ENCODE measurements at places on chromosomes 7 and 10.

DNA sequence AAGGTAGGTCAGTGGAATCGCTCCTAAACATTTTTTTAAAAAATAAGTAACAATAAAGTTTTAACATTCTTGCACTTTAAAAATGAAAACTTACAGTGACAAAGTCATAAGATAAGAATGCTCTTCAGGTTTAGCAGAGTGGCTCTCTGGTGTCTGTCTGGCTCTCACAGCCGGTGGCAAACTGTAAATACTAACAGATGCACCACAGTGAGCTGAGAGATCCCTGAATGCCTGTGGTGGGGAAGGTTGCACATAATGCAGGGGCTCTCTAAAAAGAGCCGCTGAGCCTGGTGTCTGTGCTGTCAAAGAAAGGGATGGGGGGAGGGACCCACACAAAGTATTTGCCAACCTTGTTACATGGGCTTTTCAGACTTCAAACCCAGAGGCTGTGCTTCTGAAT is 498.3 kb downstream of the CCSER2 start:
- DNase-seq: peak; percentile 7

DNA sequence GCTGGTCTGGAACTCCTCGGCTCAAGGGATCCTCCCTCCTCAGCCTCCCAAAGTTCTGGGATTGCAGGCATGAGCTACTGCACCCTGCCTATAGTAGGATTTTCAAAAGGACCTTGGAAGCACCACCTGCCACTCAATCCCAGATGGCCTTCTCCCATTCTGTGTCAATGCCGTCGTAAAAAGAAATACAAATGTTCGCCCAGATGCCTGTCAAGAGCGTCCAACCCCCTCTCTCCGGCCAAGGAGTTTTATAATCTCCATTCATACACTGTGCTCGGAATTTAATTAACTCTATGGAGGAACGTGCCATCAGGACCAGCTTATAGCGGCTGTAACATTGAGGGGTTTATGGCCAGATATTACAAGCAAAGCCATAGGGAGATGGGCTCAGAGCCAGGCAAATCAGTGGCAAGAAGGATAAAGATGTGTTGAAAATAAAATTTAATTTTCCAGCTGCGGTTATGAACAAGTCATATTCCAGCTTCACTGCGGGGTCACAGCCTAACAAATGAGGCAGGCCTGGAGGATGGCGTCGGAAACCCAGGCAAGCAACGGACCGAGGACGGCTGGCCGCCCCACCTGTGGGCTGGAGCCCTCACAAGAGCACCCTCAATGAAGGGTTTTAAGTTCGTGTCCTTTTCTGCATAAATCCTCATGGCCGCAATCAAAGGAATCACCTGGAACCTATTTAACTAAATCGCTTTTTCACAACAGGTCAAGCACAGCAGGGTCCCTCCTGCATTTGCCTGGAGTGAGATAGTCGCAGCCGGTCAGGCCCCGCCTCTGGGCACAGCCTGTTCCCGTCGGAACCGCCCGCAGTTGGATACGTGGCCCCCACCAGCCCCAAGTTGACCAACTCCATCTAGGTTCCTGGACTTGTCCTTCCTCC is 374.5 kb upstream of the FOXK1 start:
- DNase-seq: peak; percentile 95

DNA sequence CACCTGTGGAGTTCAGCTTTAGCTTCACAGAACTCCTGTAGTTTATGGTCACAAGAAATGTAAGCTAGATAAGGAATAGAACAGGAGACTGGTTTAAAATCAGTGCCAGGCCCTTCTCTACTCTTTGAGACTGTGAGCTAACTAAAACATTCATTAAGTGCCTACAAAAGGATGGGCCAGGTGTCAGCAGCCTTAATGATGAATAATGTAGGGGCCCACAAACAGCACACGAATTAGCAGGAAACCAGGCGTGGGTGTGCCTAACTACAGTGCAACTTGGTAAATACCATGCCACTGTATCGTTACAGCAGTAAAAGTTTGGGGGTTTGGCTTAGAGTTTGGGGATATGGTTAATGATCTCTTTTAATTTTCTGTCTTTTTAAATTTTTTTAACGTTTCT is 6.1 kb upstream of the ABLIM1 start:
- no peak for DNase-seq

DNA sequence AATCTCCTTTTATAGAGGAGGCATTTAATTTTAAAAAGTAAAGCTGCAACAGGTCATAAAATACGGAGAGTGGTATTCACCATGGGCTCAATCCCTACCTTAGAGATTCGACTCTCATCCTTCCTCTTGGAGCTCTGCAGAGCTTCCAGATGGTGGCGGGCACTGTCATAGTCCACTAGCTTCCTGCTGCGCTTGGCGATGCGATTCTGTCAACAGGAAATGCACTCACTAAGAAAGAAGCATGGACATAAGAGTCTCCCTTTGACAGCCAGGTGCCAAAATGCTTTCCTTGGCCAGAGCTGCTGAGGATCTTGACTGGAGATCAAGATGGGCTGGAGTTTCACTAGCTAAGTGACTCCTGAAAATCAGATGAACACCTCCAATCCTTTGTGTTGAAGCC is 154.4 kb downstream of the AMPH start:
- no peak for DNase-seq

DNA sequence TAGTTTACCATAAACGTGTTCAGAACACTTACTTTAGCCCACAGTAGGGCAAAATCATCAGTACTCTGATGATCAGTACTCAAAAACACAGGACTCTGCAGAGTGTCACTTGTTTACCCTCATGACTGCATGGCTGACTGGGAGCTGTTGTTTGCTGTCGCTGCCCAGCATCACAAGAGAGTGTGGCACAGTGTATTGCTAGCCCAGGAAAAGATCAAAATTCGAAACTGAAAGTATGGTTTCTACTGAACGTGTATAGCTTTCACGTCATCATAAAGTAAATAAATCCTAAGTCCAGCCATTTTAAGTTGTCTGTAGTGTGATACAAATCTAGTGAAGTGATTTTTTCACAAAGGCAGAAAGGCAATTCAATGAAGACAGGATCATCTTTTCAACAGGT is 184.6 kb downstream of the RAMP3 start:
- DNase-seq: no peak

DNA sequence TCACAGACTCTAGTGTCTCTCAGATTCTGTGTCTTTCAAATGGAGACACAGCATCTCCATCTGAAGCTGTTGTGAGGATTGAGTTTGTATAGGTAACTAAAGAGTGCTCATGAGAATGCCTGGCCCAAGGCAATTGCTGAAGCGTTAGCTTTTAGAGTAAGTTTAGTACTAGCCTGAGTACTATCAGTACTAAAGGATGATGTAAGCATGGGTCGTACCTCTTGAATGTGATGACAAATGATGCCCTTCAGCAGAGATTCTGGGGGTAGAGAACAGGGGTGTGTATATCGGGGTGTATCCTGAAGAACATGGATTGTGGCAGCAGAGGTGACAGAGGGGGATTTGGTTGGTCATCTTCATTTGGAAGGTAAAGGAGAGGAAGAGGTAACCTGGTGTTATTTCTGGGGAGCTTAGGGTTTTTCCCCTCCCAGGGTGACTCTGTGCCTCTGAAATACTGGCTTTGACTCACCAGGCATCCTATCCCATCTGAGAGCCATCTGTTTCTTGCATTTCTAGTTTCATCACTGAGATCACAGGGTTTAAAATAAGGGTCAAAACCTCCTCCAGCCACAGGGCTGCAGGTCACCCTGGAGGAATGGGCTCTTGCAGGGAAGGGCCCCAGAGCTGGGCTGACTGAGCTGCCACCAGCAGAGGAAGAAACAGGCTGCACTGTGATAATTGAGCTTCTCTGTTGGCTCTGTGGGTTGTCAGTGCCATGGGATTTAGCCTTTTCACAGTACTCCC is 756.0 kb downstream of the KCNMA1 start:
- DNase-seq: no peak

DNA sequence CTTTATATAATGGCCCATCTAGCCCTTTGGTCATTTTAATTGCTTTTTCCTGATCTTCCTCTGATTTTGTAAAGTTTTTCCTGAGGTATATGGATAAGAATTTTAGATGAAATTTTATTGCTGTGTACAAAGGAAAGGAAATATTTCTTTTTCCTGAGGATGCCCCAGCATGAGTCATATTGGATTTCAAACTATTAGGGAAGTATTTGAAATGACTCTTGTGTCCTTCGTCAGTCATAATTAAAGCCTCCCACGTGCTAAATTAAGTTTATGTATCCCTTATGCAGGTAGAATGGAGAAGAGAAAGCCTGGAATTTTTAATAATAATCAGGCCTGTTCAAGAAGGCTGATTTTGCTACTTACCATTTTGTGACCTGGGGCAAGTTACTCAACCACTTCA is 82.6 kb upstream of the GLI3 start:
- DNase-seq: no peak

DNA sequence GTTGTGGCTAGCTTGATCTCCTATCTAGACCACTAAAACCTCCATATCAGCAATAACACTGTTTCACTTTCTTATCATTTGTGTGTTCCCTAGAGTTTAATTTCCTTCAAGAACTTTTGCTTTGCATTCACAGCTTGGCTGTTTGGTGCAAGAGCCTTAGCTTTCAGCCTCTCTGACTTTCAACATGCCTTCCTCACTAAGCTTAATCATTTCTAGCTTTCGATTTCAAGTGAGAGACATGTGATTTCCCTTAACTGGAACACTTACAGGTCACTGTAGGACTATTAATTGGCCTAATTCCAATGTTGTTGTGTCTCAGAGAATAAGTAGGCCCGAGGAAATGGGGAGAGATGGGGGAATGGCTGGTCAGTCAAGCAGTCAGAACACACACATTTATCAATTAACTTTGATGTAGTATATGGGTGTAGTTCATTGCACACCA is 10.6 kb upstream of the BPGM start:
- DNase-seq: no peak

DNA sequence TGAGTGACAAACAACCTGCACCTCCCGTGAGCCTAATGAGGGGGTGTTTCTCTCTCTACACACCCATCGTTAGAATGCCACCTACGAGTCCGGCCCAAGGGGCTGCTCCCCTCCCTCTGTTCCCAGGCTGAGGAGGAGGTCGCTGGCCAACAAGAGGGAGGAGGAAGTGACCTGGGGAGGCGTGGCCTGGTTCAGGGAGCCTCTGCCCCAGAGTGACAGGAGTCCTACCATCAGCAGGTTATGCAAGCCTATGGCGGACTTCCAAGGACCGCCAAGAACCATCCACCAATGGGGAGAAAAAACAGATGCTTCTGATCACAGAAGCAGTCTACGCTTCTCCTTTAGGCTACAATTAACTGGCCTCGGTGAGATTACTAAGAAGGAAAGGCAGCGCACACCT is 12.3 kb upstream of the EGFR start:
- no peak for DNase-seq

- no peak for DNase-seq
Measured at GRCh38 chr10:44293306-44293778, 91.6 kb downstream of the CXCL12 start.

DNA sequence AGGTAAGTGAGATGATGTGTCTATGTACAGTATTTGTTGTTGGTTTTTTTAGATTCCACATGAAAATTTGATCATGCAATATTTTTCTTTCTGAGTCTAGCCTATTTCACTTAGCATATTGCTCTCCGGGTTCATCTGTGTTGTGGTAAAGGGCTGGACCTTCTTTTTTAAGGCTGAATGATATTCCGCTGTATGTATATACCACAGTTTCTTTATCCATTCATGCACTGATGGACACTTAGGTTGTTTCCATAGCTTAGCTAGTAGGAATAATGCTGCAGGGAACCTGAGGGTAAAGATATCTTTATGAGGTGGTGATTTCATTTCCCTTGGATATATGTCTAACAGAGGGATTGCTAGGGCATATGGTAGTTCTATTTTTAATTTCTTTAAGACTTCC is 80.8 kb downstream of the FAM107B start:
- no peak for DNase-seq

GRCh38 chr7:31529103-31529502 is 15.2 kb downstream of the ITPRID1 start:
- DNase-seq: no peak

- peak; percentile 7 for DNase-seq
Measured at GRCh38 chr10:66837335-66837734, 88.5 kb upstream of the LRRTM3 start.

GRCh38 chr7:155803418-155804376 is 8.6 kb downstream of the SHH start:
- no peak for DNase-seq

- peak; percentile 48 for DNase-seq
Measured at GRCh38 chr7:2872296-2872874, 28.3 kb upstream of the GNA12 start.

DNA sequence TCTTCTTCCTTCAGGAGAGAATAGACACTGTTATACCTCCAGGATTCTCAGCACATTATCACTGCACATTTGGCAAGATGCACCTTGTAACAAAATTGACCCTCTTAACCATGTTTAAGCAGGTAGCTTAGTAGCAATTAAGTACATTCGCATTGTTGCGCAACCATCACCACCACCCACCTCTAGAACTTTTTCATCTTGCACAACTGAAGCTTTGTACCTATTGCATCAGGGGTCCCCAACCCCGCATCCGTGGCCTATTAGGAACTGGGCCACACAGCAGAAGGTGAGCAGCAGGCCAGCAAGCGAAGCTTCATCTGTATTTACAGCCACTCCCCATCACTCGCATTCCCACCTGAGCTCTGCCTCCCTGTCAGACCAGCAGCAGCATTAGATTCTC is 29.9 kb upstream of the SMURF1 start:
- DNase-seq: no peak

DNA sequence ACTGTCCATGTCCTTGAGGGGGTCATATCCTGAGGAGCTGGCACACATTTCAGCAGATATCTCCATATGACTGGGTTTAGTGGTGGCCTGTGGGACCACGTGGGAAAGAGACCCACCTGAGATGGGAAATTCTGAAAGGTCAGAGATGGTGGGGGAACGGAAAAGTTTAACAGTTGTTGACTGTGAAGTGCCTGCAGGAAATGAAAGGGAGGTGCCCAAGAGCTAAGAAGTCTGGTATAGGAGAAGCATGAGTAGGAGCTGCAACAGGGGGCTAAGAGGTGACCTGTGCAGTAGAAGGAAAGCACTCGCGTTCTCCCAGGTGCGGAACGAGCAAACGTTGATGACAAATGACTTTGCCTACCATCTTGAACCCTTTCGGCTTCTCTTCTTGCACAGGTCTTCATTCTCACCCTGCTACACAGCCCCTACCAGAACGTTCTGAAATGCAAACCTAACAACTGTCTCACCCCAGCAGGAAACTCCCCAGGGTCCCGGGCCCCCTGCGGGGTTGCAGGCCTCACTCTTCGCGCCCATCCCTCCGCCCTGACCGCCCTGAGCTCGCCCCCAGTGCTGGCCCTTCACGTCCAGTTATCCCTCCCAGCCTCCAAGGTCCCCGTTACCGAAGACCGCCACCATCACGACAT is 9.8 kb upstream of the FXYD4 start:
- DNase-seq: no peak

DNA sequence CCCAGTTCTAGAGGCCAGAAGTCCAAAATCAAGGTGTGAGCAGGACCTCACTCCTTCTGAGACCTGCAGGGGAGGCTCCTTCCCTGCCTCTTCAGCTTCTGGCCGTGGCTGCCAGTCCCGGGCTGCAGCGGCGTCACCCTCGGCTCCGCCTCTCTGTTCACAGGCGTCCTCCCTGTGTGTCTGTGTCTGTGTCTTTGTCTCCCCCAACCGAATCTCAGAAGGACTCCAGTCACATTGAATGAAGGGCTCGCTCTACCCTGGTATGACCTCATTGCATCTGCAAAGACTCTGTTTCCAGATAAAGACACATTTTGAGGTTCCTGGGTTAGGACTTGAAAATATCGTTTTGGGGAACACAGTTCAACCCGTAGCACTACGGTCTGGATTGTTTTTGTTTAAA is 33.1 kb upstream of the GALNT11 start:
- peak; percentile 73 for DNase-seq
